ENCODE measurements at places on chromosomes 1 and 21.

- no peak for DNase-seq
Observed at GRCh38 chr1:223419115-223419514, 25.9 kb downstream of the CCDC185 start.

- no peak for DNase-seq
Observed at GRCh38 chr1:82718719-82719419, 918.1 kb downstream of the ADGRL2 start.

- no peak for DNase-seq
Observed at GRCh38 chr1:100411019-100411418, 58.7 kb downstream of the CDC14A start.

DNA sequence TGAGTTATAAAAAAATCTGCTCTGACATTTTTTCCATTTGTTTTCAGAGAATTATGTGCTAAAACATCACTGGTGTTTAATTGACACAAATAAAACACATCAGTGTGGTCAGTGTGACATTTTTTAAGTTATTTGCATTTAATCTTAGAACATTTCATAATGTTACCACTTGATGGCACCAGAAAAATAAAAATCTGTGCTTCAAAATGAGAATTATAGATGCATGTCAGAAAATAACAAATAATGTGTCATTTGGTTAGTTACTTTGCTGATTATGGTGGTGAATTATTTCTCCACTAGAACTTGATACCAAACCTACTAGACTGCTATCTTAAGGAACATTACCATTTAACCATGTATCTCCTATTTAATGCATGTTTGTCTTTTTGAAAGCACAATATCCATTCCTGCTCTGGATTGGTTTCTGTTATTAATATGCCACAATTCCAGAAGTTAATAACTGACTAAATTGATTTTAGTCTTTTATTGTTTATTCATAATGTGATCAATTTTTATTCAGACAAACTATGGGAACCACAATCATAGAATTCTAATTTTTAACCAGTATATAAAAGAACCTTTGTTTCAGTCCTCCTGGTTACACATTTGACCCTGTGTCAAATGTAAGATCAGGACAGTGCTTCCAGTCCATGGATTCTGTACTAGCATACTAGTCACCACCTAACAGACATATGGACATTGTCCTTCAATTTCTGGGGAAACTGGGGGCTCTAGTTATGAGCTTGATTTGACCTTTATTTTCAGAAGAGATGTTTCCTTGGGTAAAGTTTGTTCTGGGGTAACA, 81.0 kb downstream of the RPS6KC1 start:
- DNase-seq, result no peak

- DNase-seq, result no peak
Observed at GRCh38 chr21:15159382-15160020, 94.7 kb upstream of the NRIP1 start.

DNA sequence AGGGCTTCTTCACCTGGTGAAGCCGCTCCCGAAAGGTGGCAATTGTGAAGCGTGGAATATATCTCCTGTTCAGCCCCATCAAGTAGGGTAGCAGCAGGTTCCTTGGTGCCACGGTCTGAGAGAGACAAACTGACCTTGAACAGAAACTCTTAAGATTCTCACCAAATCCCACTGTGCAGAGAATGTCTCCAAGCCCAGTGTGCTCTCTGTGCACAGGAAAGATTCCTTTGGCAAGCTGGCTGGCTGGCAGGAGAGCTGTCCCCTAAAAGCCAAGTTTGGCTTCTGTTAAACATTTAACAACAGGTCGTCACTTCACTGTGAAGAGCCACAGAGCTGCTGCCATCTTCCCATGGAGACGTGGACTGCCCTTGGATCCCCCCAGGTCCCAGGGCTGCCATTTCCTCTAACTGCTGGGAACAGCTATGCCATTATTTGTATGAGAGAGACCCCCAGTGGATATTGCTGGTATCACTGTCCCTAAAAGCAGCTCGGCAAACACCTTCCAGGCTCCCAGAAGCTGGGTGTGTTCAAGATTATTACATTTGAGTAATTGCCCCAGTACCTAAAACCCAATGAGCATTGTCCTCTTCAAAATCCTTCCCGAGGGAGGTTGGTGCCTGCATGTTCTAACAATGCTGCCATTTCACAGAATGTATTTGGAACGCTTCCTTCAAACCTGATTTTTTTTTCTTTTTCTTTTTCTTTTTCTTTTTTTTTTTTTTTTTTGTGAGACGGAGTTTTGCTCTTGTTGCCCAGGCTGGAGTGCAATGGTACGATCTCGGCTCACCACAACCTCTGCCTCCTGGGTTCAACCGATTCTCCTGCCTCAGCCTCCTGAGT, 71.8 kb downstream of the CD58 start:
- DNase-seq, result peak; percentile 79

- DNase-seq, result no peak
Observed at GRCh38 chr1:200899015-200899386, 4.3 kb downstream of the INAVA start.

GRCh38 chr1:196774603-196775002, at the start of gene CFHR3:
TSS of gene CFHR3 (plus strand) at chr1:196774840. CDS start at chr1:196774887, 47 bp downstream.
- no peak for DNase-seq

DNA sequence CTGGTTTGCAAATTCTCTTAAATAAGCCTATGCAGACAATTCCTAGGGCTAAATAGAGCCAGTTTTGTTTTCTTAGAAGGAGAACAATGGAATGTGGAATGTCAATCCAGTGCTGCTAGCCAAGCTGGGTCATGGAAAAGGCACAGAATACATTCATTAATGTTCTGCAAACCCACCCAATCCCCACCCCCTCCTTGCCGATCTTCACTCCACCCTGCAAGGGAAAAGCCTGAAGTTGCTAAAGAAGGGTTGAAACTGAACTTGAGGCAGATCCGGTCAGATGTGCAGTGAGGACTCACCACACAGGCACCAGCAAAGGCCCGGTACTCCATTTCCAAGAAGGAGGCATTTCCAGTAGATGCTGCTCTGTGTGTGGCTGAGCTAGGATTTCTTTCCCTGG, 179.6 kb downstream of the PLPP3 start:
- DNase-seq, result no peak

DNA sequence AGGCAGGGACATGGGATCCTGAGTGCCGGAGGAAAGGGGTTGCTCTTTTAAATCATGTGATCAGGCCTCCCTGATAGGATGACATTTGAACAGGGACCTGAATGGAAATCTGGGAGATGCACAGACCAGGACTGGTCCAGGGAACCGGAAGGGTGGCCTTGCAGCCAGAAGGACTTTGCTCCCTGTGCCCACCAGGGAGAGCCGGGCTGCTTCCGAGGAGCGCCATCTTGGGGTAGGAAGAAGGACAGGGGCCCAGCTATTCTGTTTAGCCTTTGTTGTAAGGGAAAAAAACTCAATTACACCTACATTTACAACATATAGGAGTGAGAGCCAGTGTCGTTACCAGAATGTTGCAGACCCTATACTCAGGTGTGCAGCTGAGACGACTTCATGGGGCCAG, 5.5 kb downstream of the KLHDC7A start:
- no peak for DNase-seq

DNA sequence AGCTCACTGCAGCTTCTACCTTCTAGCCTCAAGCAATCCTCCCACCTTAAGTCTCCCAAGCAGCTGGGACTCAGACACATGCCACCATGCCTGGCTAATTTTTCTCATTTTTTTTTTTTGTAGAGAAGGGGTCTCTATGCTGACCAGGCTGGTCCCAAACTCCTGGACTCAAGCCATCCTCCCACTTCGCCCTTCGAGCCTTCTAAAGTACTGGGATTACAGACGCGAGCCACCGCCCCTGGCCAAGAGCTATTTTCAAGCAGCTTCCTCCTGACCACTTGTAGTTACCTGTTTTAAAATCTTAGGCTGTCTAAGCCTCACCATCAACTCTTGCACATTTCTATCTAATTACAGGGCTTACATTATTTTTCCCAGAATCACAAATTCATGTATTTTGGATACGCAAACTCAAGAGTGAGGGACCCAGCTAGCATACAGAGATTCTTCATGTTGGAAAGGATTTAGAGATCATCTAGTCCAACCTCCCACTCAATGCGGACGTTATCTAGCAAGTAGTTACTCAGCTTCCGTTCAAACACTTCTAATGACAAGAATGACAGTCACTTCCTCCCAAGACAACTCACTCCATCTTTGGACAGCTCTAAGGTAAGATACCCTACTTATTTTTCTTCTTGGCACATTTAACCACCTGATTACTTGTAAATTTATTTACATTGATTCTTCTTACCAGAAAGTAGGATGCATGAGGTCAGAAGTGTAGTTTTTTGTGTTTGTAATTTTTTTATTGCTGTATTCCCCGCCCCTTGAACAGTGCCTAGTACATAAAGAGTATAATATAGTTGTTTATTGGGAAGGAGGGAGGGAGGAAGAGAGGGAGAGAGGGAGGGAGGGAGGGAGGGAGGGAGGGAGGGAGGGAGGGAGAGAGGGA, 65.4 kb downstream of the LUZP1 start:
- DNase-seq, result no peak

DNA sequence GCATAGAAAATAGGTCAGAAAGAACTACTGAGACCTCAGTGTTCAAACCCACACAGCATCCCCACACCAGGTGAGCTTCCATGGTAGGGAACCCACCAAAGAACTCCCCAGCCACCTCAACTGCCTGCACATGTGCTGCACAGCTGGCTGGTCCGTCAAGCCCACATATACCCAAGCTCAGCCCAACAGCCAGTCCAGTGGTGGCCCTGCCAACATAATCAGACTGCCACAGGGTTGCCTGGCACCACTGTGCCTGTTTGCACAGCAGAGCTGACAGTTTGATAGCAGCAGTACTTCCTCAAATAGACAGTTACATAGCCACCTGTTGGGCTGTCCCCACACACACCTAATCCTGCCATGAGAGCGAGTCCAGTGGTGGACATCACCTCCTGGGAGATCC, 283.3 kb upstream of the PRMT6 start:
- DNase-seq, result no peak

- no peak for DNase-seq
Observed at GRCh38 chr1:71667216-71667615, 586.4 kb upstream of the ZRANB2 start.

DNA sequence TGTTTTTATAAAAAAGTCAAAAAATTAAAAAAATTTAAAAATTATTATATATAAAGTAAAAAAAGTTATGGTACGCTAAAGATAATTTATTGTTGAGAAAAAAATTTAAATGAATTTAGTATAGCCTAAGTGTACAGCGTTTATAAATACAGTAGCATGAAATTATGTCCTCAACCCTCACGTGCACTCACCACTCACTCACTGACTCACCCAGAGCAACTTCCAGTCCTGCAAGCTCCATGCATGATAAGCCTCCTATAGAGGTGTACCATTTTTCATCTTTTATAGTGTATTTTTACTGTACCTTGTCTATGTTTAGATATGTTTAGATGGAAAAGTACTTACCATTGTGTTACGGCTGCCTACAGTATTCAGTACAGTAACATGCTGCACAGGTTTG, 5.1 kb downstream of the DISC1 start:
- no peak for DNase-seq

DNA sequence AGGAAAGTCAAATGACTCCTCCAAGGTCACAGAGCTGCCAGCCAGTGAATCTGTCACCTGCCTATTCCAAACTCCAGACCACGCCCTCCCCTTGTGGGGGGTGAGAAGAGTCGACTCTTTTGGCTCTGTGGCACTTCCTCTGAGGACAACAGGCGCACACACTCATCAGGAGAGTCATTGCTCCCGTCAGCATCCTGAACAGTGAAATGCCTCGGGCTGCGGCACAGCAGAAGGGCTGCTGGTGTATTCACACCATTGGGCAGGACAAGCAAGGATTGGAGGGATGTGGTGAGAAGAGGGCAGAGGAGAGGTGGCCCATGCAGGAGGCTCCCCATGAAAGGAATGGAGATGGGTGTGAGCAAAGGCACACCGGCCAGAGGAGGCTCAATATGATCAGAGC, 239.0 kb downstream of the TOMM20 start:
- no peak for DNase-seq

DNA sequence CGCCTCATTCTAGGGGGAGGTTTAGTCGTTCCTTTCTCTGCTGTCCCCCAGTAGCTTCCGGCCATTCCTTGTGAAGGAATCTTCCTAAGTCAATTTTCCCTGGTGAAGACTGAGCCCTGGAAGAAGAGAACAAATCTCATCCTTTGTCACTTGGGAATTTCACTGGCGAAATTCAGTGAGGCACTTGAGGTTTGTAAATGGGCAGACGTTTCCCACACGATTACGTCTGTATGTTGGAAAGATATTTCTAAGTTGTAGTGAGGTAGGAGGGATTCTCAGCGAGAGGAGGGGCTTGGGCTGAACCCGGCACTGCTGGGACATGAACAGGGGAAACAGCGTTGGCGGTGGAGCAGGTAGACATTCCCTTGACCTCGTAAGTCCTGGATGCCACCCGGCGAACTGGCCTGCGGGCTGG, 47.2 kb downstream of the GALNT2 start:
- no peak for DNase-seq

DNA sequence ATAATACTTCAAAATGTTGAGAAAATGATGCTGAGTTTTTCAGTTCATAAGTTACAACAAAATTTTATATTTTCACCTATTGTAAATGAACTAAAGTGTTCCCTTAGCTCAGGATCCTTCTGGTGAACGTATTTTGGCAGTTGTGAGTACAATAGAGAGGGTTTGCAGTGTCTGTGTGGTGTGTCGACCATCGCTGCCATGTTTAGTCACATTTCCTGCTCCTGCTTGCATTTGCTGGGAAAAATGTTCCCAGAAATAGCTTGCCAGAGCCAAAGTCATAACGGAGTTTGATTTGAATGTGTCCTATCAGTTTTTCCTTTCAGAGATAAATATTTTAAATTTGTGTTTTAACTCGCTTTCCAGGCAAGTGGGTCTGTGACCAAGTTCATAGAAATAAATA, 117.1 kb upstream of the COL6A1 start:
- DNase-seq, result no peak
